Stimulated activated CD4-positive, alpha-beta T cell treated with anti-CD3 and anti-CD28 coated beads, TNF-alpha, amount 100 ng/mL, for 48 hours (primary cell): ENCODE measurements at places on chromosomes 13 and 19.

DNA sequence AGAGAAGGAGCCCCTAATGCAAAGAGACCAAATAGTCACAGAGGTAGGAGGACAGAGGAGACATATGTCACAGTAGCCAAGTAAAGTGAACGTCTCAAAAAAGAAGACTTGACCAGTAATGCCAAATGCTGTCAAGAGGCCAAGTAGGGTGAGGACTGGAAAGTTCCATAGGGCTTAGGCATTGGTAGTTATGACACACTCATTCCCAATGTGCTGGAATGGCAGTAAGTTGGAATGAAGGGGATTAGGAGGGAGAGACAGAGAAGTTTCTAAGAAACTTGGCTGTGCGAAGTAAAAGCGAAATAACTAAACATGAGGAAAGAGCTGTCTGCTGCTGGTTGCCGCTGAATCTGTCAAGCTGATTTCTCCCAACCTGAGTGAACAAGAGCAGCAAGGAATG lies 14.9 kb upstream of the FRY start:
- DNase-seq = no peak

GRCh38 chr13:98265692-98266551 lies 88.9 kb upstream of the RNF113B start:
- DNase-seq = no peak

GRCh38 chr13:43263047-43263446 lies 239.7 kb downstream of the DNAJC15 start:
- no peak for DNase-seq

DNA sequence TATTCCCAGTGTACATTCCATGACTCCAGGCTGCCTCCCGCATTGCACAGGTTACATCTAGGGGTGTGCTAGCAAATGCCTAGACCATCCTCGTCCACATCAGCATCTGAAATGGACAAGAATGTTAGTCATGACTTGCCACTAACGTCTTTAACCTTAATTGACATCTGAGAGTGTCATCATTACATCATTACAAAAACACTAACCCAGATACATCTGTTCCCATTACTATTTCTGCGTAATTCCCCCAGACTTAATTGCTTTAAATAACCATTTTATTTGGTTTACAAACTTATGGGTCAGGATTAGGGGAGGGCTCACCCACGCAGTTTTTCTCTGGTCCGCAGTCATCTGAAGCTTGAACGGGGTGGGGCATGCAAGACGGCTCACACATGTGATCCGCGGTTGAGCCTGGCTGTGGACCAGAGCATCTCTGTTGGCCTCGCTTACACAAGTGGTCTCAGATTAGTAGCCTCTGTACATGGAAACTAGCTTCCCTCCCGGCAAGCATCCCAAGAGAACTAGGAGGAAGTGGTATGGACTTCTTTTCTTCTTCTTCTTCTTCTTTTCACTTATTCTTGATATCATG lies 15.9 kb downstream of the KL start:
- DNase-seq = no peak

DNA sequence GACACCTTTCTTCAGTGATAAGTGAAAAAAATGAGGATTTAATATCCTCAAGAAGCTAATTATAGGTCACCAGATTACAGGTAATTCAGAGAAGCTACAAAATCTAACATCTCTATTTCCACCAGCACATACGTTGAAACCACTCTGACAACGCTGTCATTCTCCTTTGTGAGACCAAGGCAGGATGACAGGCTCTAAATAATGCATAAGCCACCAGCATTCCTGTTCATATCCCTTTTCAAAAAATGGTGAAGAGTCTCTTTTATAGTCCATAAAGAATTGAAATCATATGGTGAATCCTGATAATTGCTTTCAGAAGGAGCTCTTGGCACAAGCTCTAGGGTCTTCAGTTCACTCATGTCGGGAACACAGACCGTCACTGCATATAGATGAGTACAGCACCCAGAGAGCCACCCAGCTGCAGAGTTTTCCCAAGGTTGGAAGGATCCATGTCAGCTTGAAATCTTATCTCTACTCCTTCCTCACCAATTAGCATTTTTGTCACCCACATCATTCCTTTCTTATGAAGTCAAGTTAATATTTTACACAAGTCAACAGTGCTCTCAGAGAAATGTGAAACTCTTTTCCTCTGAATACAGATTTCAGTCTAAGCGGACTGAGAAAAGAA lies 431.4 kb downstream of the TBC1D4 start:
- no peak for DNase-seq

DNA sequence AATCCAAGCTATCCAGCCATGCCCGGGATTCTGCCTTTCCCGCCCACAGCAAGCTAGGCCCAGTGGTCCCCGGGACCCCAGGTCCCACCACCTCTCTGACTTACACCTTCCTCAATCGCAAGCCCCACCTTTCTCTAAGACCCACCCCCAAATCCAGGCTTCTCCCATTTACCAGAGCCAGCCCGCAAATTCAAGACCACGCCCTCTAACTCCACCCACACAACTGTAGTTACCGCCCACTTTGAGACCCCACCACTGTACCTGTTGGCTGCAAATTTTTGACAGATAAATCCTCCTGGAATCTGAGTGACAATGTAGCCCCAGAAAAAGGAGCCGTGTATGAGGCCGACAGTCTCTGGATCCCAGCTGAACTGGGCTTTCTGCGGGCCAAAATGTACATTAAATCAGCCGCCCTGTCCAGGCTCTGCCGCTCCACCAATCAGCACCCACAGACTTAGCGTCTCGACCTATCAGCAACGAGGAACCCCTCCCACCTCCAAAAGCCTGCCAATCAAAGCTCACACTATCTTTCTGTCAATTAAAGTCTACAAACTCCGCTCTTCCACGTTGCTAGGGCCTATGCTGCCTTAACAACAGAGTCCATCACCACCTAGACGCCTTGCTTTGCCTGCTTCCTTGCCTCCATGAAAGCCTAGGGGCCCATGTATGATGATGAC lies 6.3 kb downstream of the SLC17A7 start:
- DNase-seq = no peak

GRCh38 chr13:27170221-27170515 lies 1.4 kb downstream of the USP12 start:
- no peak for DNase-seq

DNA sequence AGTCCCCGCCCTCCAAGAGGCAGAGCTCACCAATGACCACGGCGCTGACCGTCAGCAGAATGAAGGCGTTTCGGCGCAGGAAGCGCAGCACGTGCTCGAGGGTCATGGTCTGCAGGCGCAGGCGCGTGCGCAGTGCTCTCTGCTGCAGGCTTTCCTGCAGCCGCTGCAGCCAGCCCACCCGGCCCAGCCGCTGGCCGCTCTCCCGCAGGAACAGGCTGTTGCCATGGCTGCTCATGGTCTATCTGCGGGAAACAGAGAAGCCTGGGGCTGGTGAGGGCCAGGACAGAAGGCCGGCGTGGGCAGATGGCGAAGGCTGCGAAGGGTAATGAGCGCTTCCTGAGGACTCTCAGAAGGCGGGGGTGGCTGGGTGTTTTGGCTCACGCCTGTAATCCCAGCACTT lies 7.0 kb downstream of the SLC1A6 start:
- no peak for DNase-seq

- DNase-seq = no peak
Observed at GRCh38 chr19:4483385-4483784, 11.3 kb downstream of the HDGFL2 start.

GRCh38 chr13:56528040-56528790 lies 612.5 kb upstream of the PRR20A start:
- DNase-seq = no peak

DNA sequence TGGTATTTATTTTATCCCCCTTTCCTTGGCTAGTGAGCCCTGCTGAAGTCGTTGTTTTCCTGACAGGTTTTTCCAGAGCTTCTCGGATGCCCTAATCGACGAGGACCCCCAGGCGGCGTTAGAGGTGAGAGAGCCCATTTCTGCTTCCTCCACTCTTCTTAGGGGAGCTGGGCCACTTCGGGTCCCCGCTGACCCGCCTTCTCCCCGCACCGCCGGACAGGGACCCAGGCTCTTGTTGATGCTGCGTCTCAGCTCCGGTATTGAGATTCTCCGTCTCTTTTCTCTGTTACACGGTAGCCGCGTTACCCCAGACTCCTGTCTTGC lies 306 bp downstream of the SUGT1 start:
- no peak for DNase-seq

DNA sequence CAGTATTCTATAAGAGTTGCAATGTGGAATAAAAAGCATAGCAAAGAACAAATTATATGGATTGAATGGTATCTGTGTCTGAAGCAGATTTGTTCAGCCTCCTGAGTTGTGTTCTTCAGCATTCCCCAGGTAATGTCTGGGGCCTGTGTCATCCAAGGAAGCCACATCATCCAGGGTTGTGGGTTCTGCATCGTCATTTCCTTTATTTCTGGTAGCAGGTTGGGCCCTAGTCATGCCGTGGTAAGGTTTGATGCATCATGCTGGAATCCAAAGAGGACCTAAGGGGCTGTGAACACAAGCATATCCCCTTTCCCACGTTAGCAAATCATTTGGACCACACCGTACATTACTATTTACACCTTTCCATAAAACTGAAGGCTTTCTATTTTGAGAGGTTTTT lies 131.0 kb upstream of the ZNF91 start:
- no peak for DNase-seq

- DNase-seq = no peak
Observed at GRCh38 chr19:17035842-17036424, 9.3 kb upstream of the CPAMD8 start.

DNA sequence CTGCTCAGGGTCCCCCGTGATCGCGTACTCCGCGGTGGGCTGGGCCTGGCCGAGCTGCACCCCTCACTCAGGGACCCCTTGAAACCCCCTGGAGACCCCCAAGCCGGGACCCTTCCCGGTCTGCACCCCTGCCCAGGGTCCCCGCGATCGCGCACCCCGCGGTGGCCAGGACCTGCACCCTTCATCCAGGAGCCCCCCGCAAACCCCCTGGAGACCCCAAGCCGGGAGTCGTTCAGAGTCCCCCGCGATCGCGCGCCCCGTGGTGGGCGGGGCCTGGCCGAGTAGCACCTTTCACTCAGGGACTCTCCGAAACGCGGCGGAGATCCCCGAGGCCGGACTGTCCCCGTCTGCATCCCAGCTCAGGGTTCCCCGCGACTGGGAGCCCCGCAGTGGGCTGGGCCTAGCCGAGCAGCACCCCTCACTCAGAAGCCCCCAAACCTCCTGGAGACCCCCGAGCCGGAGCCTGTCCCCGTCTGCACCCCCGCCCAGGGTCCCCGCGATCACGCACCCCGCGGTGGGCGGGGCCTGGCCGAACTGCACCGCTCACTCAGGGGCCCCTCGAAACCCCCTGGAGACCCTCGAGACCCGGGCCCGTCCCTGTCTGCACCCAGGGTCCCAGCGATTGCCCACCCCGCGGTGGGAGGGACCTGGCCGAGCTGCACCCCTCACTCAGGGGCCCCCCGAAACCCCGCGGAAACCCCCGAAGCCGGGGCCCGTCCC lies 748 bp downstream of the LMNB2 start:
- DNase-seq = no peak

DNA sequence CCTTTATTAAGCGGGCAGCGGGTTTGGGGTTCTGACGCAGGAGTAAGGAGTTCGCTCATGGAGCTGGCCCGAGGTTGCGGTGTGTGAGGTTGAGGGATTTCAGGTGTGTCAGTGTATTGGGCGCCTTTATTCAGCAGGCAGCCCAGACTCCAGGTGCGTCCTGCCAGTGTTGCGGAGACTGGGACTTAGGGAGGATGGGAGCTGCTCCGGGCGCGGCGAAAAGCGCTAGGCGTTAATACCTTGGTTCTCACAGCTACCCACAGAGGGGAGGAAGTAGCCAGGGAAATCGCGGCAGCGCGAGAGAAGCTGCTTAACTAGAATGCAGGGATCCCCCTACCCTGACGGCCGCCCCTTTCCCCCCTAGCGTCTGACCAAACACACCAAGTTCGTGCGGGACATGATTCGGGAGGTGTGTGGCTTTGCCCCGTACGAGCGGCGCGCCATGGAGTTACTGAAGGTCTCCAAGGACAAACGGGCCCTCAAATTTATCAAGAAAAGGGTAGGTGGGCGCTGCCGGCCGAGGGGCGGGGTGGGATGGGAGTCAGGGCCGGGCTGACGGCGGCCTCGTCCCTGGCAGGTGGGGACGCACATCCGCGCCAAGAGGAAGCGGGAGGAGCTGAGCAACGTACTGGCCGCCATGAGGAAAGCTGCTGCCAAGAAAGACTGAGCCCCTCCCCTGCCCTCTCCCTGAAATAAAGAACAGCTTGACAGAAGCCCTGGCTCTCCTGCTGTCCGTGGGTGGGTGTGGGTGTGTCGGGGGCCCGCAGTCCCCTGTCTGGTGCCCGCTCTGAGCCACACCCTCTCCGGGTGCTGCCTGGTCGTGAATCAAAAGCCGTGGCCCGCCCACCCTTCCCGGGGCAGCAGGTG lies 1.1 kb downstream of the RPL36 start:
- DNase-seq = peak; percentile 52

DNA sequence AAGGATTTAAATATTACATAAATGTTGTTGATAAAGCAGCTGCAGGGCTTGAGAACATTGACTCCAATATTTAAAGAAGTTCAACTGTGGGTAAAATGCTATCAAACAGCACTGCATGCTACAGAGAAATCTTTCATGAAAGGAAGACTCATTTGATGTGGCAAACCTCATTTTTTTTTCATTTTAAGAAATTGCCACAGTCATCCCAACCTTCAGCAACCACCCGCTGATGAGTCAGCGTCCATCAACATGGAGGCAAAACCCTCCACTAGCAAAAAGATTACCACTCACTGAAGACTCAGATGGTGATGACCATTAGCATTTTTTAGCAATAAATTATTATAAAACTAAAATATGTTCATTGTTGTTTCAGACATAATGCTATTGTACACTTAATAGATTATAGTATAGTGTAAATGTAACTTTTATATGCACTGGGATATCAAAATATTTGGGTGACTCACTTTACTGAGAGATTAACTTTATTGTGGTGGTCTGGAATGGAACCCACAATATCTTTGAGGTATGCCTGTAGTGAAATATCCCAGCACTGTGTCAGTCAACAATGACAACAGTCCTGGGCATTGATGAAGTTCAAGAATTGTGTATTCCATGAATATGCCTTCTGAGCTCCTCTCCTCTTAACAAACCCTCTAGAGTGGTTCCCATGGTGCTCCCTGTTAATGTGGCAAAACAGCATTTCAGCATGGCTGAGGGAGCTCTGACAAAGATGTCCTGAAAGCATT lies 52.4 kb upstream of the SOX21 start:
- DNase-seq = no peak

DNA sequence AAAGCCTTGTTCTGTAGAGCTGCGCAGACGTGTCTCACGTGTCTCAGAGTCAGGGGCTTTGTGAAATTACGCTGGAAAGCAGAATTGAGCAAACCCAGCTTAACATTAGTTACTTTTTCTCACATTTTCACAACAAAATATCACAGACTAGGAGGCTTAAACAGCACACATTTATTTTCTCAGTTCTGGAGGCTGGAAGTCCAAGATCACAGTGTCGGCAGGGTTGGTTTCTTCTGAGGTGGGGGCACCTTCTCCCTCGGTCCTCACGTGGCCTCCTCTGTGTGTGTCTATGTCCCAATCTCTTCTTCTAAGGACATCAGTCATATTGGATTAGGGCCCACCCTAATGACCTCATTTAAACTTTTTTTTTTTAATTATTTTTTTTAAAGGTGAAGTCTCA lies 4.7 kb upstream of the EIF3G start:
- DNase-seq = no peak
